Stimulated activated naive CD8-positive, alpha-beta T cell treated with anti-CD3 and anti-CD28 coated beads, Interleukin-15, Interleukin-2, amounts not matched to agents 100 U/mL and 50 U/mL, for 24 hours (primary cell): ENCODE measurements at places on chromosomes 2 and 18.

- no peak for DNase-seq
These were observed at the start of gene NAT8 for GRCh38 chr2:73642338-73643018. Gene NAT8 (minus strand): TSS chr2:73642422. CDS start chr2:73641628, 794 bp downstream.

- DNase-seq = no peak
These were observed 19.3 kb upstream of the TMEM18 start for GRCh38 chr2:696463-696862.

DNA sequence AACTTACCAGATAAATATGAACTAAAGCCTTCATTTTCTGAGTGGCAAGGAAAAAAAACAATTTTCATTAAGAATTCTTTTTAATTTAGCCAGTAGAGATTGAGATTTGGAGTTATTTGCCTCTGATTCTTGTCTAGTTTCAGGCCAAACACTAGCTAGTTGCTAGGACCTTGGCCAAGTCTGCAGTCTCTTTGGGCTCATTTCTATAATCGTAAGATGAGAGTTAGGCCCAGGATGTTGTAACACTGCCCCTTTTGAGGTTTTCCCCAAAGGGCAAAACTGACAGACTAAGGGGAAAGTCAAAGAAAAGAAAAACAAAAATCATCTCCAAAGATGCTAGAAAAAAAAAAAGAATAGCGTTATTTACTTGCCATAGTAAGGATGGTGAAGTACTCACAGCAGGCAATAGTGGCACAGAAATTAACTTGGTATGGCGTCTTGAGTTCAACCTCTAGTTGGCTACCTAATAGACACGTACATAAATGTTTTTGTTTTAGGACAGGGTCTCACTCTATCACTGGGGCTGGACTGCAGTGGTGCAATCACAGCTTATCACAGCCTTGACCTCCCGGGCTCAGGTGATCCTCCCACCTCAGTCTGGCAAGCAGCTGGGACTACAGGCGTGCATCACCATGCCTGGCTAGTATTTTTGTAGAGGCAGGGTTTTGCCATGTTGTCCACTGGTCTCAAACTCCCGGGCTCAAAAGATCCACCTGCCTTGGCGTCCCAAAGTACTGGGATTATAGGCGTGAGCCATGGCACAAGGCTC is 23.0 kb upstream of the ADAM17 start:
- DNase-seq = no peak

- DNase-seq = no peak
These were observed 258.5 kb downstream of the ASXL3 start for GRCh38 chr18:33836564-33836963.

GRCh38 chr2:100721693-100722092 is 98.2 kb upstream of the NPAS2 start:
- DNase-seq = no peak

GRCh38 chr2:109218087-109218791 is 89.2 kb downstream of the SH3RF3 start:
- DNase-seq = no peak

DNA sequence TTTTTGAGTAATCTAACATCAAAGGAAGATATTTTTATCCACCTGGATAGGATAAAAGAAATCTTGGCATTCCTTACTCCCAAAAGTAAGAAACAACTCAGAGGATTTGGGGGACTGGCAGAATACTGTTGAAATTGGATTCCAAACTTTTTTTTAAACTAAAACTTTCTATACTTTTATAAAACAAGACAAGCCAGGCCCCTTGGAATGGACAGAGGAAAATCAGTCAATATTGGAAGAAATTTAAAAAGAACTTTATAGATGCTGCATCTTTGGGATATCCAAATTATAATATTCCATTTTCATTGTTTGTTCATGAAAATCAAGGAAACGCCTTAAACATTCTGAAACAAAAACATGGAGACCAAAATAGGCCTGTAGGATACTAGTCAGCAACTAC is 147.6 kb upstream of the PIEZO2 start:
- DNase-seq = no peak

DNA sequence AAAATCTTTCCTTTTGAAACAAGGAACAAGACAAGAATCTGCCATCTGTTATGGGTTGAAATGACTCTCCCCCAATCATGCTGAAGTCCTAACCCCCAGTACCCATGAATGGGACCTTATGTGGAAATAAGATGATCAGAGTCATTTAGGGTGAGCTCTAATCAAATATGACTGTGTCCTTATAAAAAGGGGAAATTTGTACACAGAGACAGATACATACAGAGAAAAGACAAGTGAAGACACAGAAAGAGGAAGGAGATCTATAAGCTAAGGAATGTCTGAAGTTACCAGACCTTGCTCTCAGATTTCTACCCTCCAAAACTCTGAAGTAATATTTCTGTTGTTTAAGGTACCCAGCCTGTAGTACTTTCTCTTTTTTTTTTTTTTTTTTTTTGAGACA is 15.7 kb downstream of the TGFBRAP1 start:
- no peak for DNase-seq

GRCh38 chr2:75381032-75381431 is 179.7 kb downstream of the EVA1A start:
- no peak for DNase-seq

GRCh38 chr2:97871096-97871780 is 124.5 kb downstream of the TMEM131 start:
- DNase-seq = no peak

DNA sequence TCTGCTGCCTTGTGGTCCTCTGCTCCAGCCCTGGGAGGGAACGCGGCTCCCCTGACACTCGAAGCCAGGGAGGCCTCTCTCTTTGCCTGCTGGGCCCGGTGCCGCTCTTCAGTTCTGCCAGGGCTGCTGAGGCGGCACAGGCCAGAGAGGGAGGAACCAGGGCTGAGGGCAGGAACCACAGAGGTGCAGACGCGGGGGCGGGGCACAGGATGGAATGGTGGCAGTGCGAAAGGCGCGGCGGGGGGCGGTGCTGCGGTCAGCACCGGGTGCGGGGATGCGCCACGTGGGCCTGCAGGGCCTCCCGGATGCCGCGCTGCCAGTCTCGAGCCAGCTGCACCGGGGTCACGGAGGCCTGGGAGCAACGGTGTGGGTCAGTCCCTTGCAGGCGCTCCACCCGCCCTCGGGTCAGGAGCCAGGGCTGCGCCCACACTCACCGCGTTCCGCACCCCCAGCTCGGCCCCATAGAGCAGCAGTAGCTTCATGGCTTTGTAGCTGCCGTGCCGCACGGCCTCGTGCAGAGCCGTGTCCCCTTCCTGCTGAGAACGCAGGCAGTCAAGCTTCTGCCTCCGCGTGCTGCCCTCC is 4.4 kb downstream of the ANKRD23 start:
- peak; percentile 83 for DNase-seq

GRCh38 chr2:52113338-52113737 is 1081.4 kb upstream of the NRXN1 start:
- no peak for DNase-seq

DNA sequence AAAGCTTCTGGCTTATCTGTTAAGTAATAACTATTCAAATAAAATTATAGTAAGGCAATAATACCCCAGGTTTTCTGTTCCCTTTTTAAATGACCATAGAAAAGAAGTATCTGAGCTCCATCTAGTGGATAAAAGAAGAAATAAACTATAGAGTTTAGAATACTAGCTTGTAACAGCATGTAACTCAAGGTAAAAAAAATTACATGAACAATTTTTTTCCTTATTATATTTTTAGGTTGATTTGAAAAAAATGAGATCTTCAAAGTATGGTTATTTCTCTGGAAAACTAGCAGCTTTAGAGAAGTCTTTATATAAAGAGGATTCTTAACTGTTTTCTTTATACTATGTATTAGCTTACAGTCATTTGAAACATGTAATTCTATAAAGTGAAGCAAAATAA is 58.1 kb downstream of the NCKAP1 start:
- DNase-seq = no peak

- peak; percentile 68 for DNase-seq
These were observed 25.3 kb upstream of the SMAD7 start for GRCh38 chr18:48975817-48976649.

DNA sequence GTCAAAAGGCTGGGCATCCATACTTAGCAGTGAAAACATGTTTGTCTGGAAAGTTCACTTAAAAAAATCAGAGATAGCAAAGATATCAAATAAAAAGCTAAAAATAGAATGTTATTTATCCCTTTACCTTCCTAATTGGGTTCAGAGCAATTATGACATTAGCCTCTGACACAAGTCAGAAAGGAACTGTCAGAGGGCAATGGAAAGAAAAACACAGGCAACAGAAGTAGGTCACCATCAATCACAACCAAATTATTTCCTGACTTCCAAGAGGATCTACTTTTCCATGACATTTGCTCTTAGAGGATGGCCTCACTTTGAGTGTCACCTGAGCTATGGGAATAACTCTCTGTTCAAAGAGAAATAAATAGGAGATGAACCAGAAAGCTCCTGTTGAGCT is 27.5 kb downstream of the MYOM1 start:
- DNase-seq = no peak

DNA sequence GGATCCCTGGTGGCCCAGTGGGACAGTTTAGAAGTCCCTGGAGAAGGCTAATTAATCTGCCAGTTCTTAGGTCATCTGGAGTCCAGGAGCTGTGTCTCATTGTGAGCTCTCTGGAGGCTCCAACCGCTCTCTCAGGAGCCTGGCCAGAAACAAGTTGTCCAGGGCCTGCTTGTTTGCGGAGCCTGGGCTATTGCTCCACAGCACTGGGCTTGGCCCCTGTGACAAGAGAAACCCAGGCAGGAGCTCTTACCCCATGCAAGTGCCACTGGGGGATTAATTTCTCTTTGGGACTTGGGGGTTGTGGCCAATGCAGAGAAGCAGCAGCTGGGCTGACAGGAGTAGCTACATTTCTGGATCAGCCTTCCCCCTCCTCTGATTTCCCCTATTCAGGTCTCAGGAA is 24.5 kb upstream of the TNP1 start:
- DNase-seq = no peak

- no peak for DNase-seq
These were observed 312.6 kb upstream of the VRK2 start for GRCh38 chr2:57733956-57734355.

- DNase-seq = no peak
These were observed 297.1 kb downstream of the ARHGAP15 start for GRCh38 chr2:143426296-143426695.
